NCI-H2081 (cell line): ENCODE measurements at places on chromosomes 7 and 10.

DNA sequence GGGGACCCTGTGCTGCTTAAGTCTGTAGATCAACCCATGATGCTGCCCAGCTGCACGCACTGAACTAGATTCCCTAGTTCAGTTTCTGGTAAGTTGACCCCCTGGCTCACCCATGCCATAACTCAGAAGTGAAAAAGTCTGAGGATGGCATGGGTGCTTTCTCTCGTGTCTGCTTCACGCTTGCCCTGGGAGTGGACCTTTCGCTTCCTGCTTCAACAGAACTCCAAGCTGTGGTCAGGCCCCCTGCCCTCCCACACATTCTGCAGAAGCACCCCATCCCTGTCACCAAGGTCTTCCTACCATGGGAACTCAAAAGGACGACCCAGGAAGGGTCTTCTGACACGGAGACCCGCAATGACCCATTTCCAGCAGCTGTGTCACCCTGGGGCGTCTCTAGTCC is 39.9 kb downstream of the LRRC18 start:
- DNase-seq: no peak

DNA sequence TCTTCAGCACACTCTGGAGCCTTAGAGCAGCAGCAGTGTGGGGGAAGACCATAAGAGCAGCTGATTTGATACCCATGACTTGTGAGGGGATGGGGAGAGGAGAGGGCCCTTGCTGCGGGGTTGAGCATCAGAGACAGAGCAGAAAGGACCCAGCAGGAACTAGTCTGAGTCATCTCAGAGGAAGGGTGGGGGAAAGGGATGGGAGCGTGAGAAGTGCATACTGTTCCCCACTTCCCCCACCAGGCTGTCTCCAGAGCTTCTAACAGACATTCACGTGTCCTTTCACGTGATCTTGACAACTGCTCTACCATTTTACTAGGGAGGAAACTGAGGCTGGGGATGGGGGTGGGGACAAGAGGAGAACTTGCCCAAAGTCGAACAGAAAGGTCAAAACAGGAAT is 38.7 kb downstream of the FAM241B start:
- DNase-seq: no peak

GRCh38 chr7:128948312-128948973 is 10.7 kb downstream of the IRF5 start:
- no peak for DNase-seq

DNA sequence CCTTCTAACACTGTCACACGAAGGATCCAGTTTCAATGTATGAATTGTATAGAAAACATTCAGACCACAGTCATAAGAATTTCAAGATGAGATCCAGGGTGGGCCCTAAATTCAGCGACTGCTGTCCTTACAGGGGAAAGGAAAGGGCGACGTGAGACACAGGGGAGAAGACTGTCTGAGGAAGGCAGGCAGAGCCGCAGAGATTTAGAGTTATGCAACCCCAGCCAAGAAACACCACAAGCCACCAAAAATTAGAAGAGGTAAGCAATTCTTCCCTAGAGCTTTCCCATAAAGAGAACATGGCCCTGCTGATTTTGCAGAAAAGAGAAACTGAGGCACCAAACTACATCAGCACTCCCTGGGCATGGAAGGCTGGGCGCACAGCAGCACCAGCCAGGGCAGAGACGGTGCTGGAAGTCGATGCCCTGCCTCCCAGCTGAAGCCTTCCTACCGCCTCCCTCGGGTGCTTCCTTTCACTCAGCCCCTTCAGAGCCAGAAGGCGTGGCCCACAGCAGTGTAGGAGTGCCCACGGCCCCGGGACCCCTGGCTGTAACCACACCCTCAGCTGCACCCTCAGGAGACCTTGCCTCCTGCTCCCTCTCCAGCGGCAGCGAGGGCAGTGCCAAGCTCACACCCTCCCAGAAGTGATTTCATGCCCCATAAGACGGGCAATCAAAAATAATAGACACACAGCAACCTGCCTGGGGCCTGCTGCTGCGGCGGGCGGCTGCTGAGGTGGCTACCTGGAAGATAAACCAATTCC is 81.0 kb upstream of the LRRC4 start:
- DNase-seq: no peak

DNA sequence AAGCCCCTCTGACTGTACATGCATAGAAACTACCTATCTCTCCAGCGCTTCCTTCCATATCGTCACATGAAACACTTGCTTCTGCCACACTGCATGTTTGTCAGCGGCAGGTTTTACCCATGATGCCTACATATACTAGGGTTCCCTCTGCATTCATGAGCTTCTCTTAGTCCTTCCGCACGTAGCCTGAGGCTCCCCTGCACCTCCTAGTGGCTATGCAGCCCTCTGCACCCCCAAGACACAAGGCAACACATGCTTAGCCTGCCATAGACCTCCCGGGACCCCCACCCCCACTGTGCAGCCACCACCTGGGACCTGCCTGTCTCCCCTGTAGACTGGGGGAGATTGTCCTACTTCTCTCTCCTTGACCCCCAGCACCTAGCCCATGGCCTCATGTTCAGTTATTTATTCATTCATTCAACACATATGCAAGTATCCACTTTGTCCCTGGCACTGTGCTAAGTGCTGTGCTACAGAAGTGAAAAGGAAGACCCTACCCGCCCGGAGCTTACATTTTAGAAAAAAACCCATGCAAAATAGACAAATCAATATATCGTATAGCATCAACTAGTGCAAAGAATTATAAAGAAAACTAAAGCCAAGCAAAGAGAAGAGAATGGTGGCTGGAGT is 23.5 kb downstream of the TMEM273 start:
- peak; percentile 5 for DNase-seq

DNA sequence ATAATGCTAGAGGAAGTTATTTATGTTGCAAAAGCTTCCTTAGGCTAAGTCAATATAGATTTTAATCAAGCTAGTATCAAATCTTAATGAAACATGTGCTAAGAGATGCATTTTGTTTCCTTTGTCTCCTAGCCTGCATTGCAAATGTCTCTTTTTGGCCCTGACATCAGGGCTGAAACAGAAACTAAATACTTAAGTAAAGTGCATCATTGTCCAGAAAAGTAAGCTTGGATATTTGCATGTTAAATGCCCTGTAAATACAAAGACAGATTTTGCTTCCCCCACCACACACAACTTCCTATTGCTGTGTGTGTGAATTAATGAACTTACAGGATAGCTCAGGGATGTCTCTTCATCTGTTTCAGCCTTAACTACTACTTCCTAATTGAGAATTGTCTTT is 10.0 kb upstream of the STAMBPL1 start:
- DNase-seq: no peak

GRCh38 chr10:113320211-113320610 is 232.6 kb upstream of the HABP2 start:
- DNase-seq: no peak

- no peak for DNase-seq
These were observed 77.3 kb downstream of the JMJD1C start for GRCh38 chr10:63388421-63389031.

DNA sequence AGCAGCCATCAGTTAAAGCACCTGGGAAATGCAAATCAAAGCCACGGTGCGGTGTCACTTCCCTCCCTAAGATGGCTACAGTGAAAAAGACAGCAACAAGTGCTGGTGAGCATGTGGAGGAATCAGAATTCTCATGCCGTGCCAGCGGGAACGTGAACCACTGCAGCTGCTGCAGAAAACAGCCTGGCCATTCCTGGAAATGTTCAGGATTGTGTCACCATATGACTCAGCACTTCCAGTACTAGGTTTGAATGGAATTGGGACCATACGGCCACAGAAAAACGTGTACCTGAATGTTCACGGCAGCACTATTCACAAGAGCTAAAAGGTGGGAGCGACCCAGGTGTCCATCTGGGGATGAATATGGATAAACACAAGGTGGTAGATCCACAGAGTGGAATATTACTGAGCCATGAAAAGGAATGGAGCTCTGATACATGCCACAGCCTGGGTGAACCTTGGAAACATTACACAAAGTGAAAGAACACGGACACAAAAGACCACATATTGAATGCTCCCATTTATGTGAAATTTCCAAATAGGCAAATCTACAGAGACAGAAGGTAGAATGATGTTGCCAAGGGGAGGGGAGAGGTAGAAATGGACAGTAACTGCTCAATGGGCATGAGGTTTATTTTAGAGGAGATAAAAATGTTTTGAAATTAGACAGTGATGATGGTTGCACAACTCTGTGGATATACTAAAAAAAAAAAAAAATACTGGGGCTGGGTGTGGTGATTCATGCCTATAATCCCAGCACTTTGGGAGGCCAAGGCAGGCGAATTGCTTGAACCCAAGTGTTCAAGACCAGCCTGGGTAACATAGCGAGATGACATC is 61.6 kb downstream of the MICALL2 start:
- DNase-seq: no peak

DNA sequence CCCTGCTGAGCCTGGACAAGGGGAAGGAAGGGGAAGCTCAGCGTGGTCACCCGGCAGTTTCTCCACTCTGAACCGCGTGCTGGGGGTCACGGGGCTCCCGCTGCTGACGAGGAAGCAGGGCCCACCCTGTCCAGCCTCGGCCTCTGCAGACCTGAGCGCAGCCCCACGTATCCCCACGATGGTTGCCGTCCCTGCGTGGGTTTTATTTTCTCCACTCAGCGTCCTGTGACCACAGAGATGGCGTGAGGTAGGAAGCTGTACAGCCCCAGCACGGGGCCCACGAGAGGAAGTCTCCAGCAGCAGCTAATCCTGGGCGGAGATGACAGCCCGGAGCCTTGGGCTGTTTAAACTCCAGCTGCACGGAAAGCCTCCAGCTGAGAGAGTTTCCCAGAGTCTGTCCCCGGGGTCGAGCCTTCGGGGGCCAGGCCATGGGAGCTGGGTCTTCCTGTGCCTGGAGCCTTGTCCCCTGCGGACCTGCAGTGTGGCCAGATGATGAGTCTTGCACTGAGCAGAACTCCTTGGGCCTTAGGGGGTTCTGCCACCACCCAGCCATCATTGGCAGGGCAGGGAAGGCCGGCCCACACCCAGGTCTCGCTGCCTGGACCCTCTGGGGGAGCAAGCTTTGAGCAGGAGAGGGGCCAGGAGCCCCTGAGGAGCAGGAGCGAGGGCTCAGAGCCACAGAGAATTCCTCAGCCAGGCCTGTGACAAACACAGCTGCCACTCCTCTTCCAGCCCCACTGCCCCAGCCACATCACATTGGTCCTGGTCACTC is 72.8 kb upstream of the FAM20C start:
- DNase-seq: no peak

DNA sequence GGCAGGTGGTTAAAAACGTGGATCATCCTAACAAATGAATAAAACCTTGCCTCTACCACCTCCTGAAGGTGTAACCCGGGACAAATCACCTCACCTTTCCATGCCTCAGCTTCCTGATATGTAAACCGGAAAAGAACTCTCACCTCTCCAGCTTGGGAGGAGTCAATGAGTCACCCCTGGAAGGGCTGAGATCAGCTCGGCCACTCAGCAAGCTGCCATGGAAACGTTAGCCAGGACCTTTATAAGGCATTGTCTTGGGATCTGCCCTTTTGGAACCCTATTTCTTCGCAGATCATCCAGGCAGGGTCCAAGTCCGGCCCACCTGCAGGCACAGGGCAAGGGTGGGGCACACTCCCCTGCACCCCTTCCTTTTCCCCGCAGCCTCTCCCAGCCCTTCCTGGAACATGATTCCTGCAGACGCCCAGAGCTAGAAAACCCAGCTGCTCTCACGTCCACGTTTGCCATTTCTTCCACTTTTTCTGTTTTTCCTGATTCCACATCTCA is 81.6 kb upstream of the PFKP start:
- DNase-seq: no peak

DNA sequence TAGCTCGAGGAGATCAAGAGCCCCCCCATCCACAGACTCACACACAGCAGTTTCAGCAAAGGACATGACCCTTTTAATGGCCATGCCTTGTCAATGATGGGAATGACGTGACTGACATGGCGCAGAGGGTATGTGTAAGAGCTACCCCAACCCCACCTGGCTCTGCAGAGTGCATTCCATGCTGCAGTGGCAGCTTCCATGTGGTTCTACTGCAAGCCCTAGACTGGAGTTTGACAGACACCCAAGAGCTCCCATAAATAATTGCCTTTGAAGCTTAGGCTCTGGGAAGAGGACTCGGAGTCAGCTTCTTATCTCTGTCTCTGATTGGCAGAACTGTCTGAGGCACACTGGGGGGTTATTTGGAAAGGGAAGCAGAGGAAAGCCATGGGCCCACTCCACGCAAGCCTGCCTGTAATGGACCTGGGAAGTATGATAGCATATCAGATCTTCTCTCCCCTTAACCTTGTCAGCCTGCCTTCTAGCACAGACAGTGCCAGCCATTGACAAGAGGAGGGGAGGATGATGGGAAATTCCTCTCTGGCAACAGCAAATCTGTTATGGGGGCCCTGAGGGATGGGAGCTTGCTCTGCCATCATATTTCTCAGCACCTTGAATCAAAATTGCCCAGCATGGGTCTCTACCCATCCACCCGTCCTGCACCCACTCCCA is 478.5 kb upstream of the PODXL start:
- DNase-seq: no peak

- no peak for DNase-seq
These were observed 12.8 kb downstream of the ANKRD22 start for GRCh38 chr10:88838766-88839350.

- no peak for DNase-seq
These were observed 113.8 kb downstream of the FGFR2 start for GRCh38 chr10:121484401-121484800.

DNA sequence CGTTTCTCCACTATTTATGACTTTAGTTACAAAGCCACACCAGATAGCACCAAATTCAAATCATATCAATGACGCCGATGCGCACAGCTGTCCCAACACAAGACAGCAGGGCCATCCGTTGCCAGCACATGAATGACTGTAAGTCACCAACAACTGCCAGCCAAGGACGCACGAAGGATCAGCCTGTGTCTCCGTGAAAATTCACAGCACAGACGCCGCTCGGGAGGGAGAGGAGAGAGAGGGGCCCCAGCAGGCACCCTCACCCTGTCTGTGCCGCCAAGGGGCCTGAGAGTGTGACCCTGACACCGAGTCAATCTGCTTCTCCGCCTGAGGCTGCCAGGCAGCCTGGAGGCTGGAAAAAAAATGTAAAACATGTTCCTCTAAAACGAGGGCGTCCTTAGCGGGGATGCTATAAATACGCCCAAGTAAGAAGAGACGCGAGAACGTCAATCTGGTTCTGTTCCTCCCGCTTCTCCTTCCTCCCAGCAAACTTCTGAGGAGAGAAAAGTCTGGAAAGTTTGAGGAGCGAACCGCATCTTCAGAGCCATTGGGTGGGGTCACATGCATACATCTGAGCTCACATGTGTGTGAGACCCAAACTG is 111.2 kb downstream of the PTPRN2 start:
- no peak for DNase-seq

GRCh38 chr10:49089557-49090188 is 25.6 kb downstream of the VSTM4 start:
- no peak for DNase-seq

DNA sequence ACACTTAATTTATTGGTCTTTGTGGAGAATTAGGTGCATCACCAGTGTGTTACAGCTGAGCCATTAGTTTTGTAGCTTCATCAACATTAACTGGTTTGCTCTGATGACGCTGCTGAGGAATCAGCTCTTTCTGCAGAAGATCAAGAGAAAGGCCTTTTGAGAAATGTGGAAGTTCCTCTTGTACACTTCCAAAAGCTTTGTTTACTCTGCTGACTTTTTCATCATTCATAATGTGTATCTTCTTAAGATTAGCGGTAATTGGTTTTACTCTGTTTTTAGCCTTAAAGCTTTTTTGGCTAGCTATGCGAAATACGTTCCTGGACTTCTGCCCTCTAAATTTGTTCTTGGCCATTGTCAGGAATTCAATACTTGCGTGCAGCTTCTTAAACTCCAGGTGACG is 8.2 kb upstream of the PHYH start:
- DNase-seq: no peak
